Stimulated activated CD4-positive, alpha-beta T cell treated with anti-CD3 and anti-CD28 coated beads, Interleukin-4, amount 100 ng/mL, for 4 hours (primary cell): ENCODE measurements at places on chromosomes 3 and 15.

- no peak for DNase-seq
Observed at GRCh38 chr15:94231723-94232468, 535 bp downstream of the MCTP2 start.

DNA sequence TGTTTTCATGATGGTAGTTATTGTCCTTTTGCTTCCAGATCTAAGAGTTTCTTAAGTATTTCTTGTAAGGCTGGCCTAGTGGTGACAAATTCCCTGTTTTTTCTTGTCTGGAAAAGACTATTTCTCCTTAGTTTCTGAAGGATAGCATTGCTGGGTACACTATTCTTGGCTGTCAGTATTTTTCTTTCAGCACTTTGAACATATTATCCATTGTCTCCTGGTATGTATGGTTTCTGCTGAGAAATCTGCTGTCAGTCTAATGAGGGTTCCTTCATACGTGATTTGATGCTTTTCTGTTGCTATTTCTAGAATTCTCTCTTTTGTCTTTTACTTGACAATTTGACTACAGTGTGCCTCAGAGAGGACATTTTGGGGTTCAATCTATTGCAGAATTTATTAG is 134.3 kb downstream of the CGGBP1 start:
- no peak for DNase-seq

GRCh38 chr15:20665653-20666052 is 124.1 kb upstream of the GOLGA6L6 start:
- no peak for DNase-seq

DNA sequence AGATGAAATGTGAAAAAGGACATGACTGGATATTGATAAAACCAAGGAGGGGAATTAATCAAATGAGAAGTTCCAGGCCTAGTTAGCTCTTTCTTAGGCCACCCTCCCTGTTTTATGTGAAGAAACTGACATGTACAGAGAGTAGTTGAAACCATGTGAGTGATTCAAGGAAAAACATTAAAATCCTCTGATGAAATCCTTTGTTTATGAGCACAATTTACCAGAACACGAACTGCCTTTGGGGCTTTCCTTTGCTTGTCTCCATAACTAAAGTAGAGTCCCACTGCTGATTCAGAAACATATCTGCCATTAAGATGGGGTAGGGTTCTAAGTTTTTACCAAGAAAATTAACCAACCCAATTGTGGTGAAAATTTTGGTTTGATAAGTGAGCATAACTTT is 558.3 kb downstream of the NR2F2 start:
- DNase-seq, result no peak

DNA sequence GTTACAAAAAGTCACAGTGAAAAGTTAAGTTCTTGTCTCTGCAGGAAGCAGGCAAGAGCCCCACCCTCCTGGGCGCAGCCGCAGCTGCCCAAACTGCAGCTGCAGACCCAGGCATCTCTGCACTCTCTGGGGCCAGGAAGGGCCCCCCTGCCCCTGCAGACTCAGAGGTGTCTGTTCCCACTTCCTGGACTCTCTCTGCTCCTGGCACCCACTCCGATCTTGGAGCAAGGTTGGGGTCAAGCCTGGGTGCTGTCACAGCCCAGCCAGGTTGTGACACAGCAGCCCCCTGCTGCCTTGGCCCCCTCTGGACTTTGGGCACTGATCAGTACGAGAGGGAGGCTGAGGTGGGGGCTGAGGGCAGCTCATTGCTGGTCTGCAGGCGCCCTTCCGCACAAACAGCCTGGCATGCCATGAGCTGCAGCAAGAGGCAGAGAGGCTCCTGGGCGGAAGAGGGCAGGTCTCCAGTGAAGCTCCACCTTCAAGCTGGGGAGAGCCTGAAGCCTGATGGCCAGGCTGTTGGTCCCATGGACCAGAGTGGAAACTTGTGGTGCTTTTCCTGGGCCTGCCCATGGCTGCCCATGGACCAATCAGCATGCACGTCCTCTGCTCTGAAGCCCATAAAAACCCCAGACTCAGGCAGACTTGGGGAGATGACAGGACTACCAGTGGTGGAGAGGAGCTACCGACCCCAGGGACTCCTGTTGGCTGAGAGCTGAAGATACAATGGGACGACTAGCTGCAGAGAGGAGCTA is 42.9 kb upstream of the LRRFIP2 start:
- DNase-seq, result no peak

DNA sequence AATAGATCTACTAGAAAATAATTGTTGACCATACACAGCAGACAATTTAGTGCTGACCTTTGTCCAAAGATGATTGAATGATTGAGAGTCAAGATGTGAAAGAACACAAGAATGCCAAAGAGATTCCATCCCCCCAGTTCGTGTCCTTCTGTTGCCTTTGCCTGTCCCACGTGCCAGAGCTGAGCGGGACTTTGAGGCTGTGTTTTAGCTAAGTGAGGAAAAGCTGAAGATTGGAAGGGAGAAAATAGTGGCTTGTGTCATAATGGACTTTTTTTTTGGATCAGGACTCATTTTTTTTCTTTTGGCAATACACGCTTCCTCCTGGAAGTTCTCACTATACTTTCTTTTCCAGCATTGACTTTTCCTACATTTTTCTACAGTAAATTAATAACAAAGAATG is 206.6 kb upstream of the MDFIC2 start:
- no peak for DNase-seq

DNA sequence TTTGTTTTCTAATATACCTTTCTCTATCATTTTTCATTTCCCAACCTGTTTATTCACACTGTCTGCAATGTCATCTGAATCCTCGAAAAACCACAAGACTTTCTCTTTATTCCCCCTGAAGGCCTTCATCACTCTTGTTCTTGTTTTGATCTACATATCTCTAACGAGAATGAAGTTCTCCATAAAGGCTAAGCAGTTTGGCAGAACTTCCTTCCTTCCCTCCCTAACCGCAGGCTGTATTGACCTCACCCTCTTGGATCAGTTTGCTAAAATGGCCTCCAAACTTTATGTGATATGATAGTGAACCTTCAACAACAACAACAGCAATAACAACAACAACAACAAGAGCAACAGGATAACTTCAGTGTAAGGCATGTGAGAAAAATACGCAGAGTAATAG is 392.8 kb downstream of the TIGIT start:
- DNase-seq, result no peak

GRCh38 chr3:179186426-179186825 is 38.3 kb downstream of the PIK3CA start:
- DNase-seq, result no peak

- no peak for DNase-seq
Observed at GRCh38 chr3:32280262-32280910, 41.9 kb downstream of the CMTM8 start.

GRCh38 chr15:92808598-92809063 is 91.5 kb upstream of the CHD2 start:
- peak; percentile 22 for DNase-seq
